Stimulated activated CD8-positive, alpha-beta memory T cell treated with anti-CD3 and anti-CD28 coated beads, Interleukin-2, amount 100 ng/mL, for 1 hour (primary cell): ENCODE measurements at places on chromosomes 12 and 14.

GRCh38 chr12:95942524-95943329 is at the start of gene CCDC38:
CCDC38 (minus strand) TSS chr12:95942614; CDS start chr12:95936509, 6,105 bp downstream.
- peak; percentile 58 for DNase-seq

GRCh38 chr14:91817566-91818325 is 49.6 kb downstream of the TC2N start:
- DNase-seq = no peak

GRCh38 chr12:26580619-26581018 is 252.4 kb downstream of the ITPR2 start:
- DNase-seq = no peak

GRCh38 chr14:103099081-103099732 is 4.7 kb downstream of the EXOC3L4 start:
- DNase-seq = no peak

- DNase-seq = no peak
These were observed 47.7 kb downstream of the SERPINA3 start for GRCh38 chr14:94659901-94660300.

DNA sequence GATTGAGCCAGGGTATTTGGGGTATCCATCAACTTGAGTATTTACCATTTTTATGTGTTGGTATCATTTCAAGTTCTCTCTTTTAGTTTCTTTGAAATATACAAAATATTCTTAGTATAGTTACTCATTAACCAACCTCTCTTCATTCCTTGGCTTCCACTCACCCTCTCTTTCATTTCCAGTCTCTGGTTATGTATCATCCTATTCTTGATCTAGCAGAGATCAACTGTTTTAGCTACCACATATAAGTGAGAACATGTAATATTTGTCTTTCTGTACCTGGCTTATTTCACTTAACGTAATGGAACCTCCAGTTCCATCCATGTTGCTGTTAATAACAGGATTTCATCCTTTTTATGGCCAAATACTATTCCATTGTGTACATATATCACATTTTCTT is 86.9 kb downstream of the DACT1 start:
- DNase-seq = no peak

DNA sequence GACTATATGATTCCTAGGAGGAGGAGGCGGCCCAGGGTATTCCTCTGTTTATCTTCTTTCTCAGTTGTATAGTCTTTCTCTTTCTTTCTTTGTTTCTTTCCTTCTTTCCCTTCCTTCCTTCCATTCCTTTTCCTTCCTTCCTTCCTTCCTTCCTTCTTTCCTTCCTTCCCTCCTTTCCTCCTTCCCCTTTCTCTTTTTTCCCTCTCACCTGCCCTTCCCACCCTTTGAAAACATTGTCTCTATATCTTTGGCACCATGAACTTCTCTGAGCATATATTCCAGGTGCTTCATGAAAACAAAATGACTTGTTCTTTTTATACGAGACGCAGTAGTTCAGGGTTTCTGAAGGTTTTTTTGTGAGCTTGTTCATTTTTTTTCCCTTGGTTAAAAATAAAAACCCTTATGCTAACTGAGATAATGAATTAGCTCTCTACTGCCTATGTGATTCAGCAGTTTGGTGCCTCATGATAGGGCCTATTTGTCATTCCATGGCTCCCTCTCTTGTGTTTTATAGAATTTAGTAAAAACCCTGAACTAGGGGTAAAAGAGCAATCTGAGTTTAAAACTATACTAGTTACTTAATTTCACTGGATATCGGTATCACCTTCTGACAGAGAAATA is 3.2 kb upstream of the TESPA1 start:
- DNase-seq = no peak

- DNase-seq = no peak
These were observed 3.7 kb downstream of the GZMB start for GRCh38 chr14:24630087-24630871.

DNA sequence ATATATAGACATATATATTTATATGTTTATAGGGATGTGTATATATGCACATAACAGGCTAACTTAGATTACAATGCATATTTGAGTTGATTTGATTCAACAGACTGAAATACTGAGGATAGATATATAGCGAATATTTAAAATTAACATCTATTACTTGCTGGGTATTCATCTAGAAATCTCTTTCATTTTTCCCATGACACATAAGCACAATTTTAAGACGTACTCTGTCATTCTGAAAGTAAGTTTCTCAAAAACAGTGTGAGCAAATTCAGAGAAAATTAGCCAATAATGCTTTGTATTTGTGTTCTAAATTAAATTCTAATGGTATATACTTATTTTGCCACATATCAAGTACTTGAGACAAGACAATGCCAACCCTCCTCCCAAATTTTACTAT is 907.5 kb upstream of the MDGA2 start:
- DNase-seq = no peak

- no peak for DNase-seq
These were observed 17.1 kb upstream of the SLC6A12 start for GRCh38 chr12:230925-231671.

DNA sequence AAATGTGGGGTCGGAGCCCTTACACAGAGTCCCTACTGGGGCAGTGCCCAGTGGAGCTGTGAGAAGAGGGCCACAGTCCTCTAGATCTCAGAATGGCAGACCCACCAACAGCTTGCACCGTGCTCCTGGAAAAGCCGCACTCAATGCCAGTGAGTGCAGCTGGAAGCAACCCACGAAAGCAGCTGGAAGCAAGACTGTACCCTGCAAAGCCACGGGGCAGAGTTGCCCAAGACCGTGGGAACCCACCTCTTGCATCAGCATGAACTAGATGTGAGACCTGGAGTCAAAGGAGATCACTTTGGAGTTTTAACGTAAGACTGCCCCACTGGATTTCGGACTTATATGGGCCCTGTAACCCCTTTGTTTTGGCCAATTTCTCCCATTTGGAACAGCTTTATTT is 12.3 kb downstream of the GTF2A1 start:
- DNase-seq = no peak

DNA sequence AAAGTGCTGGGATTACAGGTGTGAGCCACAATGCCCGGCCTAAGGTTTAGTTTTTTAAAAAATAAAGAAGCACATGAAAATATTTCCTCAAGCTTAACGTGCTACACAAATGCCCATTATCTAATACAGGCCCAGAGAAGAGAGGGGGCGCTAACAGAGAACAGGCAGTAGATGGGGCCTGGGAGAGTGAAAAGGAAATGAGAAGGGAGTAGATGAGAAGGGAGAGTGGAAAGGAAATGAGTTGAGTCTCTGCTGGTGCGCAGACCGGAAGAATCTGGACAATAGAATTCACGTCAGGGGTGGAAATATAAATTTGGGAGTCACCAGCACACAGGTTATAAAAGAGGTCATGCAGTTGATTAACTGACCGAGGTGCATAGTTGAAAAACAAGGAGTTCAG is 10.7 kb downstream of the PXN start:
- no peak for DNase-seq

DNA sequence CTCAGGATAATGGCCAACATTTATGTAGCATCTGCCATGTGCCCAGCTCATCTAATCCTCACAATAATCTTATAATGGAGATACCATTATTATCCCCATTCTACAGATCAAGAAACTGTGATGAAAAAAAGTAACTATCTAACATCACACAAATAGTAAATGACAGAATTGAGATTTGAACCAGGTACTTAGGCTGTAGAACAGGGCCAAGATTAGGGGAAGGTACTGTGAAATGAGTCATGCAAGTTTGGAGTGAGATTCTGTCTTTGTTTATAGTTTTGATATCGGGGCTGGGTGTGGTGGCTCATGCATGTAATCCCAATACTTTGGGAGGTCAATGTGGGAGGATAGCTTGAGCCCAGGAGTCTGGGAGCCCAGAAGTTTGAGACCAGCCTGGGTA is 1.3 kb upstream of the GNPTAB start:
- DNase-seq = no peak

DNA sequence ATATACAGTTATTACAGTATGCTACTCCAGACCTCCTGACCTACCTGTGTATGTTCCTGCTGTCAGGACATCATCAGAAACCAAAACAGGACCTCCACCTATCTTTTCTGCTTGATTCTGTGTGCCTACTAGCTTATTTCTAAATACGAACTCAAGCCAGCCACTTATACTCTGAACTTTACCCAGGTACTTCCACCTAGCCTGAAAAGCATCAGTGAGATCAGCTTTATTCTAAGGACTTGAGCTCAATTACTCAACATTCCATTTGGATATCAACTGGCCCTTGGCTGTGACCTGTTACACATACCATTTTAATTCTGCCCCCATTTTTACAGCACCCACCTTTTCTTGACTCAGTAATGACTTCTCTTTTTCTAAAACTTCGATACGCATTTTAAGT is 29.2 kb downstream of the TRIP11 start:
- no peak for DNase-seq

- DNase-seq = no peak
These were observed 10.0 kb downstream of the SFSWAP start for GRCh38 chr12:131720921-131721320.

GRCh38 chr12:115598871-115599811 is 678.4 kb downstream of the MED13L start:
- DNase-seq = no peak

DNA sequence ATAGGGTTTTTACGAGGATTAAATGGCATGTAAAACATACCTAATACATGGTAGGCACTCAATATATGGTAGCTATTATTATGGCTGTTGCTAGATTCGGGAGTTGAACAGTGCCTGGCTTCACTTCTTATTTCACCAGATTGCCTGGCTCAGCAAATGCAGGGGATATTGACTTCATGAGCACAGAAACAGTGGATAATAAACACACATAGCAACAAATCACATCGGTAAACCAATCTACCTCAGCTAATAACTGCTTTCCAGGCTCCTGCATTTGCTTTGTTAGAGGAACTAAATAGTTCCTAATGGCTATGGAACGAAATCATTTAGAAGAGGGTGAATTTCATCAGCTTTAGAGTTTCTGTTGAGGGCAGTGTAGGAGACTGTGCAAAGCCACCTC is 105.2 kb upstream of the TMCC3 start:
- DNase-seq = no peak

GRCh38 chr14:96279564-96279963 is 23.6 kb downstream of the BDKRB1 start:
- no peak for DNase-seq

DNA sequence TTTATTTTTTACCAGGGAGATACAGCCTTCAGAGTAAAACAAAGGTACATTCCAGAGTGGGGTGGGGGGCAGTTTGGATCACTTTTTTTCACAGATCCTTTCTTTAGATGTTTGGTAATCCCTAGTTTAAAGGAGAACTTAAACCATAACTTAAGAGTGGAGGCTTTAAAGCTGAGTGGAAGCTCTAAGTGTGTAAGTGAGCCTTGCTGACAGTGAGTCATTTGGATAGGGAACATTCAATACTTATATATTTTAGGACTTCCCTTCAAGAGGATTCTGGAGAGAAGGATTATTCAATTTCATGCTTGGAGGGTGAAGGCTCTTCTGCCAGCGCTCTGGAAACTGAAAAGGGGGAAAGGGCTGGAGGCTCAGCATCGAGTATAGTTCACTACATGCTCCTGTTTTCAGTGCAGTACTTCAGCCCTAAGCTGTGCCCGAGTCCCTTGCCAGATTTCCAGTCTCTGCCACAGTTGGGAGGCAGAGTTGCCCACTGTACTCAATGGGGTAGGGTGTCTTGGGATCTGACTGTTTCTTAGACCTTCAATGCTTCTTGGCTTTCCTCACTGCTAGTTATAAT is 8.4 kb downstream of the PRKAG1 start:
- no peak for DNase-seq
